Liver (tissue), 10 donors: ENCODE measurements at places on chromosomes 1 and 21.

GRCh38 chr1:7975212-7975865 lies 13.8 kb downstream of the PARK7 start:
- peak; percentile 66 for DNase-seq

DNA sequence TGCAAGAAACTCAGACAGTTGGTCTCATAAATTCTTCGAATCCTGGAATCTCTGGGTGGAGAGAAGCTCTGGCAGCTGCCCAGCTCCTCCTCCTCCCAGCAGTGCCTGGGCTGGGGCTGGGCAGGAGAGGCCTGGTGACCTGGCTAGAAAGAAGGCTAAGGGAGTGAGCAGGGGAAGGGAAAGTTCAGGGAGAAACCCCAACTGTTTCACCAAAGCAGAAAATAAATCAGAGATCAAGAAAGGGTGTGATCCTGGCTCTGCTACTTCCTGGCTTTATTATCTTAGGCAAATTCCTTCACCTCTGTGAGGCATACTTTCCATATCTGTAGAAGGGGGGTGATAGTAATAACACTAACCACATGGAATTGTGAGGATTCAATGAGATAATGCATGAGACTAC lies 8.8 kb upstream of the COL16A1 start:
- DNase-seq, result no peak

DNA sequence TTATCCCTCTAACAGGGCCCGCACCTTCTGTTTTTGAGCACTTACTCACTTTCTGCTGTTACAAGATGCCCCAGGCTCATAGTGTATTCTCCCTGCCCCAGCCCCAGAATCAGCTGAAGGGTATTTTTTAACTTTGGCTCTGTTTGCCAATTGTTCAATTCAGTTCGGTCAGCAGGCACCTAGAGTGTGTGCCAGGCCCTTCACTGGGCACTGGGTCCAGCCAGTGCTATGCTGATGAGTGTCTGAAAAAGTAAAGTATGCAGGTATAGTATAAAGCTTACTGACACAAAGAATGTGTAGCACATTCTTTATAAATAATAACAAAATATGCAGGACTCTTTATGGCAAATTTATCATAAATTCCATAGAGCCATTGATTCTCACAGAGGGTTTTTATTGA lies 35.0 kb downstream of the FHAD1 start:
- DNase-seq, result no peak

DNA sequence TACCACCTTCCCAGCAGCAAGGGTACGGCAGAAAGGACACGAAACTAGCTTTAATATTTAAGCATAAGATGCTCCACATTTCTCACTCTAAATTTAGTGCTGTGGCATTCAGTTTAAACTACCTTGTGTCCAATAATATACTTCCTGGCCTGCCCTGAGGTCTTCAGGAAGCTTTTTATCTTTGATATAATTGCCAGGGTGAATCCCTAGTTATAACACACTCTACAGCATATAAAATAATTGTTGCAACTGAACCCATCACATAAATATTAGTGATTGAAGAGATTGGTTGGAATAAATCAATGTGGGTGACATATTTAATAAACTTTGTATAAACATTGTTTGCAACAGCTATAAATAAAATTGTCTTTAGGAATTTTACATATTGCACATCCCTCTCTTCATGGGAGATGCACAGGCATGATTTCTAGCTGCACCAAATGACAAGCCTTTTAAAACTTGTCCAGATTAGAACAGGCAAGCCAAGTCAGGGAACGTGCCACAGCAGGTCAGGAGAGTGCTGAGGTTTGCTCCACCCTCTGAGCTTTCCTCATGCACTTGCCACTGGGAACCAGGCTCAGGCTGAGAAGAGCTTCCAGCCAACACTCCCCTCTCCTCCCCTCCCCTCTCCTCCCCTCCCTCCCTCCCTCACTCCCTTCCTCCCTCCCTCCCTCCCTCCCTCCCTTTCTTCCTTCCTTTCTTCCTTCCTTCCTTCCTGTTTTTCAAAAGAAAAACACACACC lies 623.2 kb upstream of the PKN2 start:
- no peak for DNase-seq

DNA sequence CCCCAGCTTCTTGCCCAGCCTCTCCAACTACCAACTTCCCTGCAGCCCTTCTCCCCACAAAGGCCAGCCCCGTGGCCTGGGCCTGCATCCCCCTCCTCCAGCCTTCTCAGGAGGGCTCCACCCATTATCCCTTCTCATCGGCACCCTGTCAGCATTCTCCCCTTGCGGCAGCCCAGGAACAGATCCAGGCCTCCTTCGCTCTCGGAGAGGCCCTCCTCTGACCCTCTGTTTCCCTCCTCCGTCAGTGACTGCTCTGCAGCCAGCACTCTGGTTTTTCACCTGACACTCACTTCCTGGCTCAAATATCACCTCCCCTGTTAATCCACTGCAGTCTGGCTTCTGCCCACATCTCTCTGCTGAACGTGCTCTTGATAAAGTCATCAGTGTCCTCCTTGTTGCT lies 17.5 kb downstream of the ADGRB2 start:
- DNase-seq, result no peak

GRCh38 chr1:1351511-1352427 lies 2.6 kb upstream of the DVL1 start:
- DNase-seq, result no peak

GRCh38 chr1:65260851-65261473 lies 48.4 kb upstream of the DNAJC6 start:
- no peak for DNase-seq

- no peak for DNase-seq
Observed at GRCh38 chr1:78055565-78056132, 9.9 kb downstream of the GIPC2 start.

DNA sequence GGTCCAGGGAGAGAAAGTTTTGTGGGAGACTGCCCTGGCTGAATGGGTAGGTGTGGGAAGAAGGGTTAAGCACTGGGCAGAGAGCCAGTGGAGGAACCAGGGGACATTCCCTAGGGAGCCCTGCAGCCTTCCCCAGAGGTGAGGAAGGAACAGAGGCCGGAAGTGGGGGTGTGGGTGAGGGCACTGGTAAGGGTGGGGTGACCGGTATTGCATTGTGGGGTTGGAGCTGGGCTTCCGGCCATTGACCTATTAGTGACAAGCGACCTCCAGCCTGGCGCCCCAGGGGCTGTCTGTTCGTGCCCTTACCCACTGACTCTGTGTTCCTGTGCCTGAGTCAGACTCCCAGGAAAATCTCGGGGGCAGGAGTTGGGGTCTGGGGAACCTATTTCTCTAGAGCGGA lies 3.5 kb upstream of the TSPAN1 start:
- DNase-seq, result no peak

DNA sequence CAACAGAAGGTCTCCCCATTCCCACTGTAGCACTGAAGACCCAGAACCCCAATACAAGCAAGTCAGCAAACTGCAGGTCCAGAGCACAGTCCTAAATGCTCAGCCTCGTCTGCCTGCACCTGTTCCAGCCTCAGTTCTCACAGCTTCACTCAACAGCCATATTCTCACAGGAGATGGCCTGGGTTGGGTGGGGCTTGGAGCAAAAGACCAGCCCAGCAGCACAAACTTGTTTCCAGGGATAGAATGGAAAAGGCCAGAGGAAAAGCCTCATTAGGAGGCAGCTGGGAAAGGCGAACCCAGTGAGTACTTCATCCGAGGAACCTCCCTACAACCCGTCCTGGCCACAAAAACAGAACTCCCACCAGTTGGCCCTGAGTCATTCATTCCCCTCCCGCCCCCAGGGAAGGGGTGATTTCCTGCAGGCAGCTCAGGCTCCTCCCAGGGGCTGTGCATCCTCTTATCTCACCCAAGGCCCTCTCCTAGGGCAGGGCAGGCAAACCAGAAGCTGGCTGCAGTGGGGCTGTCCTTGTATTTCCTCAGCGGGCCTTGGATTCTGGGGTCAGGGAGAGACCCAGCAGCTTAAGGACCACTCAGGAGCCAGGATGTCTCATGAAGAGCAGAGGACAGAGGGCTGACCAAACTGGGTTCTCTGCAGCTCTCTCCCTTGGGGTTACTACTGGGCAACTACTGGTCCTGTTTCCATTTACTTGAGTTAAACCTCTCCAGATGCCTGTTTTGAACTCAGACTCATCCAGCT lies 7.4 kb upstream of the MPL start:
- DNase-seq, result peak; percentile 63

DNA sequence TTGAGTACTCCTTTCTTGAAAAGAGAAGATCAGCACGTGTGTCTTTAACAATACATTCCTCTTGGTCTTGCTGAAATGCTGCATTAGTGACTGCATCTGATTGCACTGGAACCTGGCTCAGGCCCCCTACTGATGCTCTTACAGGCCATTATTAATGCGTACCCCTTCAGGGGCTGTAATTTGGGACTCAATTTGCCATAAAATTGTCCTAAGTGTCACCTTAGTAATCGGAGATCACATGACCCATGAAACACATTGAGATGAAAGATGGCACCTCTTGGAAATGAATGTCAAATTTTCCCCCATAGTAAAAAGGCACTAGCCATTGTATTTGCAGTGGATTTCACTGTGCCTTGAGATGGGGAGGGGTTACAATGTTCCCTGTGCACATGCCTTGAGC lies 563.3 kb downstream of the KIF26B start:
- no peak for DNase-seq

GRCh38 chr1:27157194-27157593 lies 2.3 kb upstream of the SLC9A1 start:
- no peak for DNase-seq

GRCh38 chr1:6612641-6613360 lies 730 bp upstream of the PHF13 start:
- no peak for DNase-seq
